ENCODE measurements at places on chromosomes 4 and X.

GRCh38 chrX:9318766-9319165, 146.1 kb upstream of the TBL1X start:
- DNase-seq, result no peak

- DNase-seq, result no peak
These were observed 133.6 kb upstream of the CPEB2 start for GRCh38 chr4:14868426-14869395.

- peak; percentile 35 for DNase-seq
These were observed 86.6 kb downstream of the ZNF330 start for GRCh38 chr4:141307241-141307689.

DNA sequence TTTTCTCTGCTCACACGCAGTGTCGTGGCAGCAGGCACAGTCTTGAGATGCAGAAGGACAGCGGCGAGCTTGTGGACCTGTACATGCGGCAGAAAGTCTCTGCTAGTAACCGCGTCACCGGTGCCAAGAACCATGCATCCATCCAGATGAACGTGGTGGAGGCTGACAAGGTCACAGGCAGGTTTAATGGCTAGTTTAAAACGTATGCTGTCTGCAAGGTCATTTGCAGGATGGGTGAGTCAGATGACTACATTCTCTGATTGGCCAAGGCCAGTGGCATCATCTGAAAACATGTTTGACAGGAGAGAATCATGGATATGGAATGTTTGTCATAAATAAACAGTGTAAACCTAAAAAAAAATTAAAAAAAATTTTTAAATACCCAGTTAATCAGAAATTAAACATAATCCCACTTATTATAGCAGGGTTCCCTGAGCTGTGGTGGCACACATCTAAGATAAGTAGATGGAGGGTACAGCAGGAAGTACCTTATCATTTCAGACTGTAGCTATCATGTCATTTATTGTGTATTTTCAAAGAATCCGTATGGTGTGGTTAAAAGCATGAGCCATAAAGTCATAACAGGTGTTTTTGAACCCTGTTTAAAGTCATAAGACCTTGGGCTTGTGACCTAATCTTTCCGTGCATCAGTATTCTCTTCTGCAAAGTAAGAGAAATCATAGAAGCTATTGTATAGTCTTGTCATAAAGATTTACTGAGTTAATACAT, 7.5 kb upstream of the BMP2K start:
- DNase-seq, result no peak

GRCh38 chr4:82681754-82682153, 116.8 kb downstream of the SCD5 start:
- no peak for DNase-seq

GRCh38 chrX:136691028-136691809, 43.3 kb downstream of the CD40LG start:
- no peak for DNase-seq

DNA sequence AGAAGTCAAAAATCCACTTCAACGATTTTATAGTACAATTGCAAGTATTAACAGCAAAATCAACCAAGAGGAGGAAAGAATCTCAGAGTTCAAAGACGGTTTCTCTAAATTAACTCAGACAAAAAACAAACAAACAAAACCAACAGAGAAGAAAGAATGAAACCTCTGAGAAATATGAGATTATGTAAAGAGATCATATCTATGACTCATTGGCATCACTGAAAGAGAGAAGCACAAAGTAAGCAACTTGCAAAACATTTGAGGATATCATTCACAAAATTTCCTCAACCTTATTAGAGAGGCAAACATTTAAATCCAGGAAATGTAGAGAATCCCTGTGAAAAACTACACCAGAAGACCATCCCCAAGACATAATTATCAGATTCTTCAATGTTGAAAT, 370.4 kb downstream of the INPP4B start:
- DNase-seq, result no peak

GRCh38 chr4:85776579-85776978, 301.6 kb downstream of the ARHGAP24 start:
- no peak for DNase-seq

GRCh38 chrX:4932790-4933189, 1219.3 kb upstream of the PRKX start:
- DNase-seq, result no peak

- no peak for DNase-seq
These were observed 319.5 kb upstream of the NOCT start for GRCh38 chr4:138696058-138696457.

- no peak for DNase-seq
These were observed 586.0 kb upstream of the AADAT start for GRCh38 chr4:170675568-170676262.

DNA sequence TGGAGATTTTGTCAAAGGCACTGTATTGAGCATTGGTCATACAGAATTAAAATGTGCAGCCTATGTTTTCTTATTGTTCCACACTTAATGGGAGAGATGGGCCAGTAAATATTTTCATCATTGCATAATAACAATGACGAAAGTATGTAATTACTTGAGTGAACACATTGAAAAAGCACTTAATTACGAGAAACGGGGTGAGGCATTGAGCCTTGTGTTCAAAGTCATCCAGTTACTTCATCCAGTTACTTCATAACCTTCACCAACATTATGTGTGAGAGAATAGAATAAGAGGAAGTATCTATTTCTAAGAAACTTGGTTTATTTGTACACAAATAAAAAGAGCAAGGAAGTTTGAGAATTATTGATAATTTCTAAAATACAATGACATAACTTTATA, 1427.0 kb downstream of the ADGRL3 start:
- DNase-seq, result no peak

DNA sequence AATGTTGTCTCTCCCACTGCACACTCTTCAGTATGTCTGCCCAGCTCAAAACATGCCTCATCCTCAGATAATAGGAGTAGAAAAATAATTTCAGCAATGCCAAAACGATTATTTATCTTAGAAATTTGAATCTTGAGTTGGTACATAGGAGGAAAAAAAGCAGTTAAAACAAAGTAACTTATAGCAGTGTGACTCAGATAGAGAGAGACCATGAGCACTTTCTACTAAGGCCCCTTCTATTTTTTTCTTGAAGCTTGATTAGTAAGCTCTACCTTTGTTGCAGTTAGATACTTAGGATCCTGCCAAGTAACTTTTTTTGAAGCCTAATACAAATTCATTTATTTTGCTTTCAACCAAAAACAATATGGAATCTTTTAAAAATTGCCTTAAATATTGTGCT, 212.3 kb downstream of the MAD2L1 start:
- DNase-seq, result no peak

- no peak for DNase-seq
These were observed 10.4 kb upstream of the NALF2 start for GRCh38 chrX:69493766-69494165.

- no peak for DNase-seq
These were observed 22.3 kb downstream of the COL4A6 start for GRCh38 chrX:108415891-108416290.

Data from DMS79 (cell line).